Endodermal cell (in vitro differentiated cells): ENCODE measurements at places on chromosomes 12 and 14.

DNA sequence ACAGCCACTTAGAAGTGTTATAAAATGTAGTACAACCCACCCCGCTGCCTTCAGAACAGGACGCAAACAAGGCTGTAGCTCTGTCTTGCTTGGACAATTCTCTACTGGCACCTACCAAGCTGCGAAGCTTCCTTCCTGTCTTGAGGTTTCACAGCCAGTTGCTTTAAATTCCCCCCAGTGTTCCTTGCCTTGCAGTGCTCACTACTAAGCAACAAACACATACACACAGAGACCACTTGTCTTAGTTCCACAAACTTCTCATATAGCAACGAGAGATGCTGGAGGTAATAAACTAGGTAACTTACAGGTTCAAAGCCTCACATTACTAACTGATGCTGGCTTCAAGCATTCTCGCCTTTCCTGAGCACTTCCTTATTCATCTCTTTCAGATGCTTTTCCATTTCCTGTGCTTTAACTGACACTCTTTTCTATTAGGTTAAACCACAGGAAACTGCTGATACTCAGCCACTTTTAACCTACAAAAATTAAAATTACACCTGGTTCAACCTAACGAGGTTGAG, 91.5 kb upstream of the PTGDR start:
- no peak for DNase-seq

GRCh38 chr14:101369916-101370592, 191.2 kb upstream of the DIO3 start:
- DNase-seq: no peak

DNA sequence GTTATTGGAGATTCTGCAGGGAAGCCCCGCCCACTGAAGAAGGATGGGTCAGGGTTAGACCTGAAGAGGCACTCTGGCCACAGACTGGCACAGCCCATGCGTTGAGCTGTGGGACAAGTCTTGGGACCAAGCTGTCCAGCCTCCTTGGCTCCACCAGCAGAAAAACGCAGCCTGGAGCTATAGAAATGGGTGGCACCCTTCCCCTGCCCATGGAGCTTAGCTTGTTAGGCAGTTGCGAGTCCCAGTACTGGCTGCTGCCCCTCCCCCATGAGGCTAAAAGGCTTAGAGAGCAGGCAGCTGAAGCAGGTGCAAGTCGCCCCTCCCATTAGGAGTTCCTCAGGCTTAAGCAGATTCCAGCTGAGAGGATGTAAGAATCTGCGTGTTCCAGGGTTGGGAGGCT, 1124.0 kb upstream of the TMEM132C start:
- peak; percentile 91 for DNase-seq

DNA sequence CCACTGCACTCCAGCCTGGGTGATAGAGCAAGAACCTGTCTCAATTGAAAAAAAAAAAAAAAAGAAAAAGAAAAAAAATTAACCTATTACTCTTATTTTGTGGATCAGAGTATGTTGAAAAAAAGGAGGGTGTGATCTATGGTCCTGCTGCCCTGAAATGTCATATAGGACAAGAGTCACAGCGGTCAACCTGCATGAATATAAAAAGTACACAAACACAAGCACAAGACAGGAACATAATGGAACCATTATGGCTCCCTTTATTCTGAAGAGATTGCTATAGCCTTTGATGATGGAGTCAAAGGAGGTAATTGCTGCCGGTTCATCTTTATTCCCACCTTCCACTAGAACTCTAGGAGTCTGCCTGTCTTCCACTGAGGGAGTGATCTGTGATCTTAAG, 96.9 kb downstream of the NTN4 start:
- DNase-seq: no peak

DNA sequence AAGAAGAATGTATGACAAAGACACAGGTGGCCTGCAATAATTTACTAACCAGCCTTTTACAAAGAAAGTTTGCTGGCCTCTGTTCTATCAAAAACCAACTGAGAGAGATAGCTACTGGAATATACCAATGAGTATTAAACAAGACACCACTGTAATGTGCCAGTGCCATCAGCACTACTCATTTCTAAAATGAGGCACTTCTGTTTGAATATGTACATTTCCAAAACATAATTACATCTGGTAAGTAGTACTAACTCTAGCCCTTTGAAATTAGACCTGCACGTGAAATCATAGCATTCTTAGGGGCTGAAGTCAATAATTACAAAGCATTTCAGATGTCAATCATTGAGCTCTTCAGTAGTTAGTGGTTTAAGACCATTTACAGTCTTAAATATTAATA, 6.9 kb upstream of the SYCP3 start:
- DNase-seq: no peak

GRCh38 chr12:53299101-53299453, 418 bp upstream of the MYG1 start:
- no peak for DNase-seq

DNA sequence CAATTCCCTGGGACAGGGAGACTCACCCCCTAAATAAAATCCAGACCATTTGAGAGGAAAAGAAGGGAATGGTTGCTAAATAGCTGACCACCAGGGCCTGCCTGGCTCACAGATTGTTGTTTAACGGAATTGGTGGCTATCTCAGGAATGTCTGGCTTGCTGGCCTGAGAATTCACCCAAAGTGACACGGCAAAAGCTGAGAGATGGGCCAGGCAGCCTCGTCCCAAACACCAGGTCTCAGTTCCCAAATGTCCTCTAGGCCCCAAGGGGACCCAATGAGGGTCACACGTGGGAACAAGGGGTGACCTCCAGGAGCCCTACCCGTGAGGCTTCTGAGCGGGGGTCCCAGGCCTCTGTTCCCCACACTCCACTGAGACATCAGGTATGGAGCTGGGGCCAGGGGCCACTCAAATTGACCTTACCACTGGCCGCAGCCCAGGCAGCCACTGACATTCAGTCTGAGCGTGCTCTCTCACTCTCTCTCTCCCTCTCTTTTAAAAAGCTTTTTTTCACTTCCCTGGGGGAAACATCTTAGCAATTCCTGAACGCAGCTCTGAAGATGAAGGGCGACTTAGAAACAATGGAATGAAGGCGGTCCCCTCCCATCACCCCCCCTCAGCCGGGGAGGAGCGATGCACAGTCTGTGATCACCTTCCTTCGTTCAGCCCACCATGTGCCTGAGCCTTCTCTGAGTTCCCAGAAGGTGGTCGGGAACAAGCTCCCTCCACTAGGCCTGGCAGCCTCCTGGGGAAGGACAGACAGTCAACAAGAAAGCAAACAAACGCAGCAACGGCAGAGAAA, 131.2 kb downstream of the SCARB1 start:
- peak; percentile 78 for DNase-seq
